ENCODE measurements at places on chromosomes 3 and 15. TPM values are rescaled to one million over a fixed set of nuclear protein-coding genes. Genes with fewer than 3 reads are reported as not detected.

The EBLN2 gene
- total RNA-seq = 0.89 TPM

The RHOA gene
- 559 TPM for total RNA-seq

The DUOX1 gene
- not detected for total RNA-seq

The A4GNT gene
- not detected for total RNA-seq

The THOC7 gene
- 62.9 TPM for total RNA-seq

All from bronchus fibroblast of lung (primary cell).